ENCODE measurements at places on chromosomes 3 and 15.

GRCh38 chr3:161531930-161532329 is 35.3 kb downstream of the OTOL1 start:
- DNase-seq, result no peak

GRCh38 chr3:12569836-12570235 is 12.9 kb downstream of the MKRN2 start:
- no peak for DNase-seq

GRCh38 chr3:112304611-112305010 is 10.6 kb upstream of the SLC9C1 start:
- no peak for DNase-seq

- no peak for DNase-seq
These were observed 29.1 kb downstream of the TF start for GRCh38 chr3:133775309-133775708.

DNA sequence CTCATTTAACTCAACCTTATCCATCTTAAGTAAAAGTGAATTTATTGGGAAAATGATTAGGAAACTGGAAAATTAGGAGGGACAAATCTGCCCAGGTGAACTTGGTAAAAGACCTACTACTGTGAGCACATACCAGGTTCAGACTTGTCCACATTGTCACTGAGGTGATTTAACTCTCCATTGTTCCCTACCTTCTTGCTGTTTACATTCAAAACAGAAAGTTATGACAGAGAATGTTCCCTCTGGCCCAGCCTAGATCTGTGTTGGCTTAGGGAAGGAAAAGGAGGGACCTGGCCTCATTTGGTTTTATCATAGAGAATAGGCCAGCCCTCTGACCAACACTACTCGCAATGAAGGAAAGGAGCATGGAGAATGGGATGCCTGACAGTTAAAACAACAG is 117.6 kb downstream of the SATB1 start:
- no peak for DNase-seq

GRCh38 chr3:64927689-64928088 is 239.9 kb upstream of the ADAMTS9 start:
- no peak for DNase-seq

- DNase-seq, result no peak
These were observed 80.8 kb downstream of the PCCB start for GRCh38 chr3:136330900-136331299.

GRCh38 chr3:167899093-167899492 is 163.6 kb downstream of the SERPINI1 start:
- no peak for DNase-seq

DNA sequence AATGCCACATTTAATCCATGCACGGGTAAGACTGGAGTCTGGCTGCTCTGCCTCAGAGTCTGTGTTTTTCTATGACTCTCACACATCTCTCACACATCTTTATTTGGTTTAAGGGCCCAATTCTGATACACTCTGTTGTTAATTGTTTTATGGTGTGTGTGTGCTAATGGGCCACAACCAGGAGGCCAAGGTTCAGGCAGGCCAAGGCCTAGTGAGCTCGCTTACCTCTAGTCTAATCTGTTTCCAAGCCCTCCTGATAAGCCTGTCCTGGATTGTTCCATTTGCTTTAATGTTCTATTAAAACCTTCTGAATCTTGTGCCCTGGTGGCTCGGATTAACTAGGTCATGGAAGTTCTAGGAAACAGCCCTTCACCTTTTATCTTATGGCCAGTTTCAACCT is 445.4 kb upstream of the DPH6 start:
- DNase-seq, result no peak
